ENCODE measurements at places on chromosomes 2 and 18.

DNA sequence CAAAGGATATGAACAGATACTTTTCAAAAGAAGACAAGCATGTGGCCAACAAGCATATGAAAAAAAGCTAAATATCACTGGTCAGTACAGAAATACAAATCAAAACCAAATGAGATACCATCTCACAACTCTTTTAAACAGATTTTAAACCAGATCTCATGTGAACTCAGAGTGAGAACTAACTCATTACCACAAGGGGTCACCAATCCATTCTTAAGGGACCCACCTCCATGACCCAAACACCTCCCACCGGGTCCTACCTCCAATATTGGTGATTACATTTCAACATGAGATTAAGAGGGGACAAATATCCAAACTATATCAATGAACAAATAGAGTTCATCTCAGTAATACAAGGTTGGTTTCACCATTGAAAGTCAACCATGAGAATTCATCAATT lies 319.8 kb upstream of the GULP1 start:
- DNase-seq = no peak

GRCh38 chr2:217790681-217791392 lies 212.0 kb downstream of the TNS1 start:
- DNase-seq = peak; percentile 24

DNA sequence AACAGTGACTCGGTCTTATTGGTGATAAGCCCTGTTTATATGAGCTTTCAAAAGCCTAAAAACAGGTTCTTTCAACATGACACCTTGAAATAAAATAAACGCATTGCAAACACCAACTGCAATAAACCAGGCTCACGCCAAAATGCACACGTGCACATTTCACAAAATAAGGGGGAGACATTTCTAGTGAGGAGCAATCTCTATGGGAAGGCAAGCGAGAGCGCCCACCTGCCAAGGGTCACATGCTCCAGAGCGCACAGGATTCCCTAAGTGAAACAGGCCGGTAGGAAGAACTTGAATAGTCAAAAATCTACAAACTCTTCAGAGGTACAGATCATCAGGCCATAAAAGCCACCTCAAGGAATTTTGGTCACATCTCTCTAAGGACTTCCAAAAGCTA lies 1.9 kb downstream of the PID1 start:
- DNase-seq = no peak

- DNase-seq = no peak
Observed at GRCh38 chr2:210899131-210899530, 342.7 kb downstream of the CPS1 start.

GRCh38 chr2:129565551-129566109 lies 413.8 kb upstream of the RAB6C start:
- DNase-seq = no peak

GRCh38 chr18:65822826-65823225 lies 72.0 kb downstream of the CDH7 start:
- DNase-seq = no peak

- DNase-seq = no peak
Observed at GRCh38 chr2:170307555-170308351, 129.8 kb downstream of the MYO3B start.

DNA sequence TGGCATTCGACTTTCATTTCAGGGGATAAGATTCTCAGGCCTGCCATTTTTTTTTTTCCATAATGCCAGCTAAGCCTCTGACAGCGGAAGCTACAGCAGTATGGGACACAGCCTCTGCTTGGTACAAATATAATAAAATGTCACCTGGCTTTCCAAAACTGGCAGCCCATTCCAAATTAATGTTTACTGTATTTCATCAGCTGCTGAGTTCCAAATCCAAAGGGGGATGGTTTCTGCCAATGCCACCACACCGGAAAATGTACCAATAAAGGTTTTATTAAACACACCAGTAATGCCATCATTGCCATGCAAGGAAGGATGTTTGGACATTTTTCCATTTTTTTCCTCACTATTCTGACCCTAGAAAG lies 275.8 kb upstream of the CCDC68 start:
- no peak for DNase-seq

DNA sequence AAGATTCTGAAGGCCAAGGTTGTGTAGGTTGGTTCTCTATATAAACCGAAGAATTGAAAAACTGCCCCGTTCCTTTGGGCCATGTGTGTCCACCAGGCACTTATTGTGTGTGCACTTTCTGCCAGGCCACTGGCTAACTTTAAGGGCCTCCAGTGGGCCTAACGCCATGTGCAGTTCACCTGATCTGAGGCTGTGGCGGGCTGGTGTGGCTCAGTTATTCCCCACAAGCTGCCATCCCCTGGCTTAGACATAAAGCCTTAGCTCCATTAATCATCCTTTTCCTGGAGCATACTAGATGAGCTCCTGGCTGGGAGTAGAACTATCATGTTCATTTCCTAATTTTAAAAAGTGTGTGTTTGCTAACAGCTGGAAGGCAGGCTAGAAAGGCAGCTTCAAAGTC lies 304.1 kb upstream of the TNP1 start:
- no peak for DNase-seq

DNA sequence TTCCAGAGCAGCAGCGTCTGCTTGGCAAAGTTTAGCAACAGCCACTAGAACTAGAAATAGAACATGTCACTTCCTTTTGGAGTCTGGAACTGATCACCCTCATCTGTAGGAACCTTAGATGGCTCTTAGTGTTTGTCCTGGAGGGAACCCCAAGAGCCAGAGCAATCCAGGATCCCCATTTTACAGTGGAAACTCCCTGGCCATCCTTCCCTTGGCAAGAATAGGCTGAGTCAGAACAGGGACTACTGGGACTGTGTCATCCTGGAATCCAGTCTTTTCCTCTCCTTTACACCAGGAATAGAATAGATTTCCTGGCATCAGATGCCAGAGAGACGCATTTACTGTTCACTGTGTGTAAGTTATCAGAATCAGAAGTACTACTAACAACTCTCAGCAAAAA lies 33.2 kb upstream of the GRHL1 start:
- DNase-seq = no peak

- no peak for DNase-seq
Observed at GRCh38 chr2:154484338-154485099, 214.0 kb upstream of the KCNJ3 start.

DNA sequence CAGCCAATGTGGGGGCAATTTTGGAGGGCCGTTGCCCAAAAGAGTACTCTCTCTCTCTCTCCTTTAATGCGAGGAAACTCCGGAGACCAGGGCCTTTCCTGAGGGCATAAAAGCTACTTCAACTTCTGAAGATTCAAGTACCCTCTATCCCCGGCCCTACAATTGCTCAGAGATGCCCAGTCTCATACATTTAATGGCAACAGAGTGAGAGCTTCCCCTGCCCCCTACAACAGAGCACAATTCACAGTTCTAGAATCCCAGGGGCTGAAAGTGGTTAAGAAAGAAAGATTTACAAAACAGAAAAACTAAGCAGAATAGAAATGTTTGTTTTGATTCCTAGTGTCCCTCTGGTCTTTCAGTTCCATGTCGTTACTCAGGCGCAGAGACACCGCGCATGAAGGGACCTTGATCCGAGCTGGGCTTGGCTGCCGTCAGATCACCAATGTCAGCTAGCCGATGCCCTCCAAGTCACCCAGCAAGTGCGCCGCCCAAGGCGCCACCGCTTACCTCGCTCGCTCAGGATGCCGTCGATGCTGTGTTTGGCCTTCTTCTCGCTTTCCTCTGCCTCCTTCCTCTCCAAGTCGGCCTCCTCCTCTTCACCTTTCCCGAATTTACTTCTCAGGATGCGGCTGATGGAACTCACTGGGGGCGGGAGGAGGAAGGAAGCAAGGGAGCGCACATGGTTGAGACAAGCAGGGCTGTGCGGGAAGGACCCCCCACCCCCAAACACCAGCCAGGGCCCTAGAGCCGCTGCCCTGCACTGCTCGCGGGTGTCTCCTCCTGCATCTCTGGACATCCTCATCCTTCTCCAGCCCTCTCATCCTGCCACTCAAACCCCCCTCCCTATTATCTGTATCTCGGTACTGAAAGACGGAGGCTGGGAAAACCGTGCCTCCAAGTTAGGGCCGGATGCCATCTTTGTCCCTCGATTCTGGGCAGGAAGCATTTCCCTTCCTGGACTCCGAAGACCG lies 4.9 kb downstream of the PAX3 start:
- no peak for DNase-seq

GRCh38 chr2:8684878-8685696 lies 3.2 kb downstream of the ID2 start:
- no peak for DNase-seq

- peak; percentile 82 for DNase-seq
Observed at GRCh38 chr2:176582990-176583481, 313.8 kb downstream of the MTX2 start.

Measured in AG04449 (cell line).